Mesothelial cell of epicardium (in vitro differentiated cells): ENCODE measurements at places on chromosomes 1 and 21.
A peak's percentile ranks its signal among the peaks of the same experiment; 100 is the strongest.

DNA sequence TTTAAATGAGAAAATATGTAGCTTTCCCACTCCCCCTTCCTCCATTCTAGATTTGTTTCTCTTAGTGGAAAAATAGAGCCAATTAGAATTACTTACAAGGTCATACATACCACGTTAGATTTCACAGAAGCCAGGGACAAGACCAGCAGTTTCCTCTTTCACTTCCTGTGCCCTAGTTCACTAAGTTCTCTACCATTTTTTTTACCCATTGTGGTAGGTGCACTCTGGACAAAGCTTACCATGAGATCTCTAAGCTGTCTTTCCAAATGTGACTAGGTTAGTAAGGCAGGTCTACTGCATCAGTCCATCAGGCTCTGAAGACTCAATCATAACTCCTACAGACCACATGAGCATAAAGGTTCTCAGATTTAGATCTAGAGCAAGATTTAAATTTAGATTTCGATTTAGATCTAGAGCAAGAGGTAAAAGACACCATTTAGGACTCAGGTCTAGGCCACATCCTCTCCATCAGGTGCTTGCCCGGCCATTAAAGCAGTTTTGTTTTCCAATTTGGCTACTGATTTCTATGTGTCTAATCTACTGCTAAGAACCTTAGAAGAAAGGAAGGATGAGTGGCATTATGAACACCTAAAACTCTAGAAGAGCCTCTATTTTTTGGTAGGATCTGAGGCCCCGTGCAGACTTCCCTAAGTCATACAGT is 235.3 kb downstream of the FAF1 start:
- H3K4me3 ChIP-seq, result no peak overlapping the region
- no peaks in the 10 kb centered on the region for H3K27me3 ChIP-seq
- H3K4me1 ChIP-seq, result no peaks in the 10 kb centered on the region
- no peak overlapping the region for H3K27ac ChIP-seq
- peaks cover 10% of the 10 kb centered on the region for H3K36me3 ChIP-seq

- H3K27ac ChIP-seq, result no peak overlapping the region
- no peaks in the 10 kb centered on the region for H3K27me3 ChIP-seq
- H3K4me1 ChIP-seq, result peaks cover 18% of the 10 kb centered on the region
- no peak for DNase-seq
- H3K4me3 ChIP-seq, result no peak overlapping the region
These were observed 49.0 kb downstream of the TOR1AIP2 start for GRCh38 chr1:179828554-179829110.

DNA sequence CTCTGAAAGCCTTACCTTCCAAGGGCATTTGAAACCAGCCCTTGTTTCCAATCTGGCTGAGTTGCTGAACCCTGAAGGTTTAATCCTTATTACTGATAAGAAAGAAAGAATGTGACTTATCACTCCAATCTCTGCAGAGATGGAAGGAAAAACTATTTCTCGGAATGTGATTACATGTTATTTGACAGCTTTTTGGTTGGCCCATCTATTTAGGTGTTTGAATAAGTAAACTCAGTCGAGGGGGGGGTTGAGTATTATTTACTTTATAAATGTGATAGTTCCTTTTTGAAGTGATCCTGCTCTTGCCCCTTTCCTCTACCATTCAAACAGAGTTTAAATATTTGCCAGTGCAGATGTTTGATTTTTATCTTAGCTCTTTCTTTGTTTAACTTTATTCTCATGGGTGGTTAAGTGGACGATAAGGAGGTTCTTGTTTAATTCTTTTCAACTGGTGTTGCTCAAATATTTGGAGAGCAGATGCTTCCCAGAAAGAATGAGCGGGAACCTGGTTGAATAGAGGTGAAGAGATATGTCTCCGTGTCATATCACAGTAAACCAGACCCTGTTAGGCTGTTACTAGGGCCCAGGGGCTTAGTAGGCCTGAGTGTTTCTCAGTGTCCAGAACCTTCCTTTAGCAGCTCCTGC is 126.1 kb downstream of the CACHD1 start:
- no peak overlapping the region for H3K4me3 ChIP-seq
- no peaks in the 10 kb centered on the region for H3K27me3 ChIP-seq
- peaks cover 7% of the 10 kb centered on the region for H3K36me3 ChIP-seq
- DNase-seq, result no peak
- H3K4me1 ChIP-seq, result peaks cover 46% of the 10 kb centered on the region

GRCh38 chr1:21490774-21491487 is 18.3 kb upstream of the ALPL start:
- no peak overlapping the region for H3K27ac ChIP-seq
- H3K4me3 ChIP-seq, result no peak overlapping the region
- no peaks in the 10 kb centered on the region for H3K36me3 ChIP-seq
- peaks cover 10% of the 10 kb centered on the region for H3K4me1 ChIP-seq

DNA sequence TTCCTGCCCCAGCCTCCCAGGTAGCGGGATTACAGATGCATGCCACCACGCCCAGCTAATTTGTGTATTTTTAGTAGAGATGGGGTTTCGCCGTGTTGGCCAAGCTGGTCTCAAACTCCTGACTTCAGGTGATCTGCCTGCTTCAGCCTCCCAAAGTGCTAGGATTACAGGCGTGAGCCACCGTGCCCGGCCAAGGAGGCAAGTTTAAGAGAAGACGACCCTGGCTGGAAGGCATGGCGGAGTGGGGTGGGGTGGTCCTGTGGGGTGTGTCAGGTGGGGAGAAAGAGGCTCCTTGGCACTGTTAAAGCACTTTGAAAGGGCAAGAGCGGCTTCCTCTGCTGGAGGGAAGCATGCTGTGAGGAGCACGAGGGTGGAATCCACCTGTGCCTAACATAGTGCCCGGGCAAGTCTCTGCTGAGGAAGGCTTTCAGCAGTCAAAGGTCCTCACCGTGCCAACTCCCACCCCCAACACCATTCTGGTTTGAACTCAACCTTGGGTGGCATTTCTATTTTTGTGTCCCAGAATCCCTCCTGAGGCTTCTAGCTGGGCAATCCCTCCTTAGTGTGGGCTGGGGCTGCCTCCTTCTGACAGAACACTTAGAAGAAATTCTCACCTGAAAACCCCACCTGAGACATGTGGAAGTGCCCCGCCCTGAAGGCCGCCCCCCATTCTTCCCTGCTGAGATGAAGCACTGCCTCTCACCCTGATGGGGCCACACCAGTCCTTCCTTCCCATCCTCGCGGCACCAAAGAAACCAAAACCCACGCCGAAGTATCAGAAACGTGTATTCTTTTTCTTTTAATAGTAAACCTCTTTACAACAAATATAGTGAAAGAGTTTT is 37.4 kb downstream of the MEF2D start:
- no peak overlapping the region for H3K27ac ChIP-seq
- H3K27me3 ChIP-seq, result no peaks in the 10 kb centered on the region
- DNase-seq, result no peak
- H3K4me1 ChIP-seq, result peaks cover 2% of the 10 kb centered on the region

- no peak overlapping the region for H3K4me3 ChIP-seq
- no peaks in the 10 kb centered on the region for H3K4me1 ChIP-seq
- no peak overlapping the region for H3K27ac ChIP-seq
- no peak for DNase-seq
- no peaks in the 10 kb centered on the region for H3K27me3 ChIP-seq
These were observed 1059.0 kb upstream of the PRMT6 start for GRCh38 chr1:105997516-105997915.

- DNase-seq, result no peak
- H3K4me1 ChIP-seq, result peaks cover 29% of the 10 kb centered on the region
- H3K27ac ChIP-seq, result no peak overlapping the region
- H3K27me3 ChIP-seq, result no peaks in the 10 kb centered on the region
These were observed 62.0 kb upstream of the NEK2 start for GRCh38 chr1:211737115-211738035.

DNA sequence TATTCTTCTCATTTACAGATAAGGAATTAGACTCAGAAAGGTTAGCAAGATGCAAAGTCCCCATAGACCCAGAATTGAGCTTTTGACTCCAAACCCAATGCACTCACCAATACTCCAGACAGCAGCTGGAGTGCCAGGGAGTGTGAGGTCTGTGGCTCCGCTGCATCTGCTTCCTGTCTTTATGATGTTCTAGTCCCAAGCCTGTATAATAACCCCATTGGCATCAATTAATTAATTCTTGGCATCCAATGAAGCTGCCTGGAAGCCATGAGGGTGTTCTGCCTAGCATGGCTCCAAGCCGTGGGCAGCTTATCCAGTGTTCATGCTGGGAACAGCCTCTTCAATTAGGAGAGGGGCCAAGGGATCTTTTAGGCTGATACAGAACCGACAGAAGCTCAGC is 188.7 kb downstream of the GIPC2 start:
- no peak for DNase-seq
- no peak overlapping the region for H3K4me3 ChIP-seq
- H3K36me3 ChIP-seq, result no peaks in the 10 kb centered on the region
- no peaks in the 10 kb centered on the region for H3K4me1 ChIP-seq
- H3K27me3 ChIP-seq, result peaks cover 37% of the 10 kb centered on the region

- no peak for DNase-seq
- H3K27me3 ChIP-seq, result peaks cover 33% of the 10 kb centered on the region
- peaks cover 19% of the 10 kb centered on the region for H3K4me1 ChIP-seq
- H3K27ac ChIP-seq, result no peak overlapping the region
- no peaks in the 10 kb centered on the region for H3K36me3 ChIP-seq
These were observed 53.0 kb upstream of the PRELP start for GRCh38 chr1:203422656-203423055.

DNA sequence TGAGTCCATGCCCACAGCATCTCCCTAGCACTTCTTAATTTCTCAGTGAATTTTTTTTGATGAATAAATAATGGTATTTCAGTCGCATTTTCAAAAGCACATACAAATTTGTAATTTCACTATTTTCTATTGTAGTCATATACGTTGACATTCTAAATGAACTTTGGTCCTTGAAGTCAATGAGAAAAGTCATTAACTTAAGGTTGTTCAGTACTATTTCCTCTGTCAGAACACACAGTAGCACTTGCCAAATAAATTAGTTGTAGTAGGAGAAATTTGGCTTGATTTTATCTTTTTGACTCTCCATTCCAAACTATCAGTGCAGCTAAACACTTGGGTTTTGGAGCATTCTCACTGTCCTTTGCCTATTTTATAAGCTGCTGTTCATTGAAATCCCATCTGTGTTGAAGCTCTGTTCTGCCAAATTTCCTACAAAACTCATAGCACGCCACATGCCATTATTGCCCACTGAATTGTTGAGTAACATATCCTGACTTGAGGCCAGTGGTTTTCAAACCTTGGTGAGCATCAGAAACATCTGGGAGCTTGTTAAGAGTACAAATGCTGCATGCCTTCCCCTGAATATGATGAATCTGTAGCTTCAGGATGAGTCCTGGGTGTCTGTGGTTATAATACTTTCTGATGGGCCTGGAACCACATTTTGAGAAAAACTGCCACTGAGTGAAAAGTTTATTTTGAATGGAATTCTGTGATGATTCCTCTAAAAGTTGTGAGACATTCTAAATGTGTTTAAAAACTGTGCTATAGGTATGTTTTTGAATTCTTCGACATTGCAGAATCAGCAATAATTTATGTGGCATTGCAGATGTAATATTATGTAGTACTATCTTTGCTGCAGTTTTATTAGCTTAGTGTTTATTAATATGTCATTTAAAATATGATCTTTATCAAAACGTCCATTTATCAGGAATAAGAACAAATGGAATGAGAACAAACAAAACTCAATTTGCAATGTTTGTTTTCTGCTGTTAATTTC is 78.9 kb downstream of the DNM3 start:
- peaks cover 2% of the 10 kb centered on the region for H3K36me3 ChIP-seq
- peaks cover 5% of the 10 kb centered on the region for H3K4me1 ChIP-seq
- no peak for DNase-seq
- no peak overlapping the region for H3K4me3 ChIP-seq

DNA sequence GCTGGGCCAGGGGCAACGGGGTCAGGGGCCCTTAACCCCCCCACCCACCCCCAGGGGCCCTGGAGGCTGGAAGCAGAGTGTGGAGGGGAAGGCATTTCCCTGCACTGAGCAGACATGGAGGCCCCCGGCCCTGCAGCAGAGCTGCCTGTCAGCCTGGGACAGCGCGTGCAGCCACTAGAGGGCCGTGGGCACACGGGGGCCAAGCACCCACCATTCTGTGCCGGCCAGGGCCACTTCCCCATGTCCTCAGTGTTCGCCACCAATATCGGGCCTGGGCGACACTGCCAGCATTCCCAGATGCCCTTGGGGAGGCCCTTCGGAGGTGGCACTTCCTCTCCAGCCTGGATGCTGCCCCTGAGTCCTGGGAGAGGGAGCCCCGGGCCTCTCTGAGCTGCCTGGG is 23.2 kb upstream of the ARHGEF16 start:
- no peaks in the 10 kb centered on the region for H3K36me3 ChIP-seq
- H3K4me3 ChIP-seq, result no peak overlapping the region
- H3K27me3 ChIP-seq, result peaks cover 9% of the 10 kb centered on the region
- H3K27ac ChIP-seq, result no peak overlapping the region
- no peaks in the 10 kb centered on the region for H3K4me1 ChIP-seq

DNA sequence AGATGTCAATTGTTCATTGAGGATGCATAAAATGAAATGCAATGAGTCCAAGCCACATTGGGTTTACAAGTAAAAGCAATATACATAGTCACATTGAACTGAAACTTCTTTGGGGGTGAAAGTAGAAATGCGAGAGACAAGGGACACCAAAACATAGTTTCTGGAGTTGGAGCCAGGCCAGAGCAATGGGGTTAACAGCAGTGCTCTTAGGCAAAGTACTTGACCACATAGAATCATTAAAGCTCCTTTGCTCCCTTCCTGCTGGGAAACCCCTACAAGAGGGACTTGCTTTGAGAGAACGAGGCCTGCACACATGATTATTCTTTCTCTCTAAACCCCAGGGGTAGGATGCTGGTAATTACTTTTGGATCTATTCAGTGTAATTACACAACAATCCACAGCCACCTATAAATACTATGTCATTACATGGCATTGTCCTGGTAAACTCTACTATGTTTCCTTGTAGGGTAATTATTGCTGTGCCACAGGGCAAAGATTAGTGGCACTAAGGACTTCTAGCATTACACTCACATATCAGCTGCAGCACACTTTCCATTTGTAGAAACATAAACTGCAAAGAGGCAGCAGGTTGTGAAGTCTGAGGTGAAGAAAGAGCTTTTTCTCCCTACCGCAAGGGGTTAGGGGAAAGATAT is 421.6 kb upstream of the PBX1 start:
- DNase-seq, result no peak
- no peak overlapping the region for H3K27ac ChIP-seq
- H3K27me3 ChIP-seq, result no peaks in the 10 kb centered on the region

DNA sequence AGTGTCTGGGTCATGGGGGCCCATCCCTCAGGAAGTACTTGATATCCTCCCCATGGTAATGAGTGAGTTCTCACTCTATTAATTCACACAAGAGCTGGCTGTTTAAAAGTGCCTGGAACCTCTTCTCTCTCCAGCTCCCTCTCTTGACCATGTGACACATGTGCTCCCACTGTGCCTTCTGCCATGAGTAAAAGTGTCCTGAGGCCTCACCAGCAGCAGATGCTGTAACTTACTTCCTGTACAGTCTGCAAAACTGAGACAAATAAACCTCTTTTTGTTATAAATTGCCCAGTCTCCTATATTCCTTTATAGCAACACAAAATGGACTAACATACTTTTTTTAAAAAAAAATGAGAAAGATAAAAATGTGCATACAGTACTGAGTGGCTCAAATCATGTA is 24.0 kb downstream of the PUM1 start:
- no peak overlapping the region for H3K27ac ChIP-seq
- H3K27me3 ChIP-seq, result no peaks in the 10 kb centered on the region
- no peak overlapping the region for H3K4me3 ChIP-seq

- no peak for DNase-seq
- no peak overlapping the region for H3K4me3 ChIP-seq
- H3K27me3 ChIP-seq, result no peaks in the 10 kb centered on the region
- peaks cover 44% of the 10 kb centered on the region for H3K4me1 ChIP-seq
- peak overlapping the region; percentile 21 for H3K27ac ChIP-seq
These were observed 864.4 kb downstream of the USP25 start for GRCh38 chr21:16594191-16594590.

GRCh38 chr1:53291574-53291973 is 36.3 kb downstream of the LRP8 start:
- H3K27me3 ChIP-seq, result no peaks in the 10 kb centered on the region
- peaks cover 16% of the 10 kb centered on the region for H3K4me1 ChIP-seq
- DNase-seq, result no peak
- H3K36me3 ChIP-seq, result no peaks in the 10 kb centered on the region
